Mesenchymal stem cell (in vitro differentiated cells and primary cell): ENCODE measurements at places on chromosomes 6 and 20.

DNA sequence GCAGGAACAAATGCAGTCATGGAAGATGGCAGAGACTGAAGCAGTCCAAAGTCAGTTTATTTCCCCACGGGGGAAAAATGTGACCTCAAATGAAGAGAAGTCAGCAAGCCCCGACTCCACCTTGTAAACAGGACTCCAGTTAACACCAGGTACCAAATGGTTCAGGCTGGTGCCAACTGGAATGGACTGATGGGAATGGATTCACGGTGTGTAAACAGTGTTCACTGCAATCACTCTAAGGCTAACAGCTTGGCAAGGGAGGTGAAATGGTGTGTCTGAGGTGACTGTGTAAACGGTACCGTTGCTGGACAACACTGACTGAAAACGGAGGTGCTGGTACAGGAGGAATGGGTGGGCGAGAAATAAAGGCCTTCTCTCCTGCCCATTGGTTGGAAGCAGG lies 12.0 kb downstream of the PLAGL2 start:
- H3K36me3 ChIP-seq = peaks cover 54% of the 10 kb centered on the region
- no peak overlapping the region for H3K4me3 ChIP-seq
- no peak overlapping the region for H3K27ac ChIP-seq
- no peaks in the 10 kb centered on the region for H3K27me3 ChIP-seq
- DNase-seq = no peak

DNA sequence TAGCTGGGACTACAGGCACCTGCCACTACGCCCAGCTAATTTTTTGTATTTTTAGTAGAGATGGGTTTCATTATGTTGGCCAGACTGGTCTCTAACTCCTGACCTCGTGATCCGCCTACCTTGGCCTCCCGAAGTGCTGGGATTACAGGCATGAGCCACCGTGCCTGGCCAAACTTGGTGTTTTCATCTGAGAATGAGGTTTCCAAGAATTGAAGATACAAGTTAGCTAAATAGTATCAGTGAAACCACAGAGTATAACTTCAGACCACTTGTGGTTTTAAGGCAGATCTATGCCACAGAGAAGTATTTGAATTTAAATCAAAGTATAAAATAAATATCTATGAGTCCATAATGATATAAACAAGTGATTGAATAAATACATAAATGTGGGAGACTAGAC lies 70.1 kb downstream of the SLC16A10 start:
- no peak overlapping the region for H3K27ac ChIP-seq
- peaks cover 9% of the 10 kb centered on the region for H3K27me3 ChIP-seq
- H3K4me3 ChIP-seq = no peak overlapping the region

- H3K36me3 ChIP-seq = no peaks in the 10 kb centered on the region
- H3K27ac ChIP-seq = no peak overlapping the region
- H3K4me1 ChIP-seq = no peaks in the 10 kb centered on the region
- no peak for DNase-seq
- H3K4me3 ChIP-seq = no peak overlapping the region
Observed at GRCh38 chr6:63121166-63121565, 90.1 kb upstream of the FKBP1C start.

GRCh38 chr6:168219804-168220203 lies 99.8 kb downstream of the DACT2 start:
- peaks cover 18% of the 10 kb centered on the region for H3K4me1 ChIP-seq
- no peak for DNase-seq
- peaks cover 15% of the 10 kb centered on the region for H3K27me3 ChIP-seq
